ENCODE measurements at places on chromosomes 5 and 9.

GRCh38 chr5:157497875-157498611 lies 38.0 kb downstream of the NIPAL4 start:
- no peak for DNase-seq

GRCh38 chr9:108681851-108682590 lies 173.8 kb downstream of the ACTL7B start:
- no peak for DNase-seq

DNA sequence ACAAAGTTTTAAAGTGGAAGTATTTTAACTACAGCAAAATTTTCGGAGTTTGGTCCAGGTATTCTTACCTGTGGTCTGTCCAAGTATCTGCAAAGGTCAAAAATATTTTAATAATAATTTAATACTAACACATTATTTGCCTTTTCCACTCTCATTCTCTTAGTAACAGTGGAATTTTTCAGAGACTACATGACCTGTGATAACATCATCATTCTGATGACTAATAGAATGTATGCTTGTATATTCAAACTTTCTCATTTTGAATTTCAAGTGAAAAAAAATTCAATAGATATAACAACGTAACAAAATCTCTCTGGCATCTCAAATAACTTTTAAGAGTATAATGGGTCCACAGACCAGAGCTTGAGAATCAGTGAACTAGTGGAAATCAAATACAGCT lies 78.3 kb downstream of the FBXL17 start:
- no peak for DNase-seq

DNA sequence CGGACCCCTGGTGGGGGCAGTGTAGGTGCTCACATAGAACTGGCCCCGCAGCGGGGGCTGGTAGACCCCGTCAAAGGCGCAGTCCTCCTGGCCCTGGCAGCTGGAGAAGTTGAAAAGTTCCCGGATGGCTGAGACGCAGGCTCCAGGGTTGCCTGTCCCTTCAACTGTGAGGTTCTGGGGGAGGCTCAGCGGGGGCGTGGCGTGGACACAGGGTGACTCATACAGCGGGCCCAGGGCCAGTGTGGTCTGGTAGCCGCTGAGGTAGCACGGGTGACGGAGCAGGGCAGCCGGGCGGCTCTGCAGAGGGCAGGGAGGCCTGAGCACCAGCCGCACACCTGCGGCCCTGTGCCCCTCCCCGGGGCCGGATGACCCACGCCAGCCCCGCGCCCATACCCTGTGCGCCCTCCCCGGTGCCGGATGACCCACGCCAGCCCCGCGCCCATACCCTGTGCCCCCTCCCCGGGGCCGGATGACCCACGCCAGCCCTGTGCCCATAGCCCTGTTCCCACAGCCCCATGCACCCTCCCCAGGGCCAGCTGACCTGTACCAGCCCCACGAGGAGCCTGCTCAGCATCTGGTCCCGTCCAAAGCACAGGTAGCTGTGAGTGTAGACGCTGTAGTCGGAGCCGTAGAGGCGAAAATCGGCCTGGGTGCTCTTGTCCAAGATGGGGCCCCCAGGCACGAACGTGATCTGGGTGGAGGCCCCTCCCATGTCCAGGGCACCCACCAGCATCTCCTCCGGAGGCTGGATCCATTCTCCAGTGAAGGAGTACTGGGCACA lies 5.0 kb downstream of the ENTPD8 start:
- DNase-seq, result no peak

GRCh38 chr5:115813719-115814118 lies 2.7 kb downstream of the CDO1 start:
- no peak for DNase-seq

DNA sequence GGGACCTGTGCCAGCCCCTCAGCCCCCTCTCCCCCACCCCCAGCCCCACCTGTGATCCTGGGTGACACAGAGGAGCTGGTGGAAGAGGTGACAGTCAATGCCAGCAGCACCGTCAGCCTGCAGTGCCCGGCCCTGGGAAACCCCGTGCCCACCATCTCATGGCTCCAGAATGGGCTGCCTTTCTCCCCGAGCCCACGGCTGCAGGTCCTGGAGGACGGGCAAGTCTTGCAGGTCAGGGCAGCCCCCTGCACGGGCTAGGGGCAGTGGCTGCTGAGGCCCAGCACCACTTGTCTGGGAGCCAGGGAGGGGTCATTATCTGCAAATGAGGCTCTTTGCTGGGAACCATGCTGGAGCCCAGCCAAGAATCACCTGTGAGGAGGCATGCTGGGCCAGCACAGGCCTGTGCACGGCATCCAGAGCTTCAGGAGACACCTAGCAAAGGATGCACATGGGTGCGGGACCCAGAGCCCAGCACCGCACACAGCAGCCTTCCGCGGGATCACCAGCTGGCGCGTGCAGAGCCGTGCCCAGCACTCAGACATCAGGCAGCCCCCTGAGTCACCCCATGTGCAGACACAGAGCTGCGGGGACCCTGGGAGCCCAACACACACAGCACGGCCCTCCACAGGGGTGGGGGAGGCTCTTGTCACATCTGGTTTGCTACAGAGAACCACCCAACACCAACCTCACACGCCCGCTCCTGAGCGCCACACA lies 62.0 kb upstream of the ASS1 start:
- DNase-seq, result no peak
